ENCODE measurements at places on chromosomes 3 and 15.

GRCh38 chr15:39669241-39669640 is 88.4 kb downstream of the THBS1 start:
- DNase-seq, result no peak

DNA sequence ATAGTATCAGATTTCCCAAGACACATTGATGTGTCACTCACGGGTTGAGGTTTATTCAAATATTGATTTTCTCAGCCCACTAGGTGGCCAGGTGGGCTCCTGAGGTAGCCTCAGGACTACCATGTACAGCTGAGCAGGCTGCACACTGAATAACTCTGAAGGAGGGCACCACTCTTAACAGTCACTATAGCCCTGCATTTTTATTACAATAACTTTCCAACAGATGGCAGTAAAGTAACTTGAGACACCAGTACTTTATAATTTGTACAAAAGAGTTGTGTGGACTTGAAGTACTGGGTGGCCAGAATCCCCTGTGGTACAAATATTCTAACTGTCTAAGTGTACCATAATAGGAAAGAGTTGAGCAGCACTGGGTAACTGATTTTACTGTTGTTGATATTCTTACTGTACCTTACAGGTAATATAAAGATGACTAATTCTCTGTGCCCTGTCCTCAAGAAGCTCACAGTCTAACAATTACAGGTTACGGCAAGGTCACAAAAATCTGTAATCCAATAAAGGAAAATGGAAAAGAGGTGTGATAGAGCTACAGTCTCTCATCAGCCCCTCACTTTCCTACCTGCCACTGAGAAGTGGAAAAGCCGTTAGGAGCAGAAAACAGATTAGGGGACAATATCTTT is 76.0 kb downstream of the ETFA start:
- peak; percentile 35 for DNase-seq

DNA sequence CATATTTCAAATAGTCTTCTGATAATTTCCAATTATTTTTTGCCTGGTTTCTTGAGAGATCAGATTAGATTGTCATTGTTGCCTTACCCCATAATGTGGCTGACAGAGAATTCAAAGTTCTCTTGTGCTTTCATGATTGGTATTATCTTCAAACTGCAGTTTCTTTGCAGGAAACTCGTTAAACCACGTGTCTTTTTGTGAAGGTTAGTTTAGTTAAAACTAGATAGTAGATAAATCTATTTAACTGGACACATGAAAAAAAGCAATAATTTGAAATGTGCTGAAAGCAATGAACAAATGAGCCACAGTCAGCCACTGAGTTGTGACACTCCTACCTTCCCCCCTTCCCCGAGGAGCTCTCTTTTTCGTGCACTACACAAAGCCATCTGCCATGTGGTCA is 327.5 kb upstream of the UMPS start:
- DNase-seq, result no peak

- no peak for DNase-seq
Measured at GRCh38 chr3:16614033-16615031, 9.1 kb upstream of the DAZL start.

DNA sequence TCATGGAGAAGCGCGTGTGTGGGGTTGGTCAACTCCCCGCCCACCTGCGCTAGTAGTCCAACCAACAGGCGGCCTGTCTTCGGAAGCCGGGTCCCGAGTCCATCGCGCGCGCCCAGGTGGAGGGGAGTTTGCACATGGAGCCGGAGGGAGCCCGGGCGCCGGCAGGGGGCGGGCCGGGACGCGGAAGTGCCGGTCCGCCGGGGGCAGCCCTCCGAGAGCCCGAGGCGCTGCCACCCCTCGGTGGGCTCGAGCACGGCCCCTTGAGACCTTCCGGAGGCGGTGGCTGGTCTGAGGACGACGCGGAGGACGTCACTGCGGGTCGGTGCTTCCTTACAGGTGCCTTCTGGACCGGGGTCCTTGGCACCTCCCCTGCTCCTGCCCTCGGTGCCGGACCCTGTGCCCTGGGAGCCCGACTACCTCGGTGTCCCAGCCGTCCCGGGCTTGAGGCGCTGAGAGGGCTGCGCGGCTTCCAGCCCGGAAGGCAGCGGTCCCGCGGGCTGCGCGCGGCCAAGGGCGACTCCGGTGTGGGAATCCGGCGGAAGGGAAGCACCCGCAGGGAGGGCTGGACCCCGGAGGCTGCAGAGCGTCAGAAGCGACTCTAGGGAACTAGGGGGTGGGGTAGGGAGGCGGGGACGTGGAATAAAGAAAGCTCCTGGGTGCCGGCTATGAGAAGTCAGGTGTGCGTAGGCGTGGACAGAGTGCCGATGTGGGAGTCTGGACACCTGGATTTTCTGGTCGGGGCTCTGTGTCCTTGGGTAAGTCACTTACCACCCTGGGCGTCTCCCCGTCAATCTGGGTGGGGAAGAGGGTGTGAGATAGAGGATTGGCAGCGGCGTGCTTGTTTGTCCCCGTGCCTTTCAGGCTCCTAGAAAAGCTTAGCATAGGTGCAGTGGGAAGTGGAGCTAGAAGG is 212.3 kb downstream of the FGF12 start:
- no peak for DNase-seq

DNA sequence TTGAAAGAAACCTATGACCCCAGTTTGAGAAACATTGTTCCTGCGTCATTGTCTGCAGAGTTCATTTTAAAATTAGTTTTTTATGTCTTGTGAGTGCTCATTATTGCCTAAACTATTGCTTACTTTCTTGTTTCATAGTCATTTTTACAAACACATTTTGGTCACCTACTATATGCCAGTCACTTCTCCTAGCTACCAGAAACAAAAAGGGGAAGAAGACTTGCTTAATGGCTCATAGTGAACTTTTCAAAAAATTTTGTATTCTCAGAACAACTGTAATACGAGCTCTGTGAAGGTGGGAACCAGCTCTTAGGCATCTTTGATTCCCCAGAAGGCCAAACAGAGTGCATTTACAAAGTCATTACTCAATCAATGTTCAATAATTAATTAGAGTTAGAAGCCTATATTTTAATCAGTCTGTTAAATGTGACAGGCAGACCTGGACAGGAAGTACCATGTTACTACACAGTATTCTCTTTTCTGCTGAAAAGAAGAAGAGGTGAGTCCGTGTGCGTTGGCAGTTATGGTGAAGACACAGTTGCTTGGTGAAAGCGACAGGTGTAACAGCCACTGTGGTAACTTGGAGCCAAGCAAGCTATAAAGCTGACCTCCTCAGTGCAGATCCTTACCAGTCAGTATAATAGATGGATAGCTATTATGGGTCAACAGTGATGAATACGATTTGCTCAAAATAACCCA is 46.6 kb downstream of the DPPA2 start:
- DNase-seq, result no peak

DNA sequence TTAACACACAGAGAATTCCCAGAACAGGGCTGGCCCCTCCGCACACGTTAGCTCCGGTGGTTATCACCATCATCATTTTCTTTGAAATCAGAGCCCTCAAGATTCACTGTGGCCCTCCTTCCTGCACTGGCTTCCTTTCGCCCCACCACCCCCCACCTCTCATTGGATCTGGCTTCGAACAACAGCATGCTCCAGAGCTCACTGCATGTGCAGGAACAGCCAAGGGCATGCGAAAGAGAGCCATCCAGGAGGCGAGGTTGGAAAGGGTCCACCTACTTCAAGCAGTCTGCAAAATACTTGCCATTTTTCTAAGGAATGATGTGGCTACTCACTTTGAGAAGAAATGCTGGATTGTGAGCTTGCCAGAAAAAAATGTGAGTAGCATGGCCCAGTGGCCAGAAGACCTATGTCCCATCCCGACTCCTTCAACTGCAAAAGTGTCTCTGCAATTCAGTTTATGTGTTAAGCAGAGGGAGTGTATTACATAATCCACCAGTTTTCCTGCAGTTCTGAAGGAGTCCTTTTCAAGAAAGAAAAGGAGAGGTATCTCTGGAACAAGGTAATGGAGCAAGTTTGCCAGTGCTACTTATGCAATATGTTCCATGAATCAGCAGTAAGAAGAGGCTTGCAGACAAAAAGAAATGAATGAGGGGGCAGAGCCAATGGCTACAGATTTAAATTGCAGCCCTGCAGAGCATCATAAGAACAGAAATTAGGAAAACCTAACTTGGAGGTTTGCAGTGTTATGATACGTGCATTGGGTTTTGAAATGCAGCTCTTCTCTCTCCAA is 92.8 kb downstream of the OCA2 start:
- no peak for DNase-seq

- no peak for DNase-seq
Measured at GRCh38 chr3:195240171-195240701, 30.7 kb downstream of the XXYLT1 start.

DNA sequence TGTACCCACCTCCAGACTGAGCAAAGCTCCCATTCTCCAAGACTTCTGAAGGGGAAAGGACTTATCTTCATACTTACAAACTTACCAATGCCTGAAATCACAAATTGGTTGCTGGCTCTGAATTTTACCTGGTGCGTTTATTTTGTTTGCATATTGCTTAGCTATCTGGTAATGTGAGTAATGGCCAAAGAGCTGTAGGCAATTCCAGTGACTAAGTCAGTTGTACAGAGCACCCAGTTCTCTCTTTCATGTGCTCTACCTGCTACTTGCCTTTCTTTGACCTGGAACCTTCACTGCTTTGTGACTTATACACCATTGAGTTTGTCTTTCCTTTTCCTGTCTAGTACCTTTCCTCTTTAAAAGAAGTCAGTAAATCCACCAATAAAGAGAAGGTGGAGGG is 755.9 kb upstream of the LMCD1 start:
- DNase-seq, result no peak

GRCh38 chr15:34644851-34645250 is 61.4 kb upstream of the GOLGA8B start:
- no peak for DNase-seq

GRCh38 chr15:77508541-77509243 is 88.0 kb downstream of the HMG20A start:
- DNase-seq, result no peak

DNA sequence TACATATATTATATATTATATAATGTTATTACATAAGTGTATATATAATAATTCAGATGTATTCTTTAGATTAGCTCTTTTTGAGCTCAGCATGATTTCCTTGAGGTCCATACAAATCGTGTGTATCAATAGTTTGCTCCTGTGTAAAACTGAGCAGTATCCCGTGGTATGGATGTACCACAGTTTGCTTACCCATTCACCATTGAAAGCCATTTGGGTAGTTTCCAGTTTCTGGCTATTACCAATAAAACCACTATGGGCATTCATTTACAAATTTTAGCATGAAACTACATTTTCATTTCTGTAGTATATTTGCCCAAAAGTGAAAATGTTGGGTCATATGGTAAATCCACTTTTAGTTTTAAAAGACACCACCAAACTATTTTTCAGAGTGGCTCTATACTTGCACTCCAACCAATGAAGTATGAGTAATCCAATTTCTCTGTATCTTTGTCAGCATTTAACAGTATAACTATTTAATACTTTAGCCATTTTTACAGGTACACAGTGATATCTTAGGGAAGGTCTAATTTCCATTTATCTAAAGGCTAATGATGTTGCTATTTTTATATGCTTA is 1361.4 kb upstream of the GBE1 start:
- DNase-seq, result no peak

DNA sequence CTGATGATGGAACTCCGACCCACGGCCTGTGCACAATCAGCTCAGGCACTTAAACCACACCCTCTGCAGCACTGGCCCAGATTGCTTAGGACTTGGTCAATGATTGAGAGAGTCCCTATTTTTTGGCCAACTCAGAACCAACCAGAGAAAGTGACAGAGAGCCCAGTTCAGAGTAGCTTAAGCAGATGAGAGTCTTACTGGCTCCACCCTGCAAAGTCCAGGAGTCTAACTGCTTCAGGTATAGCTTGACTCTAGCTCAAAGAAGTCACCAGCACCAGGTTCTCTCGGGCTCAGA is 20.1 kb downstream of the SLC6A20 start:
- no peak for DNase-seq

DNA sequence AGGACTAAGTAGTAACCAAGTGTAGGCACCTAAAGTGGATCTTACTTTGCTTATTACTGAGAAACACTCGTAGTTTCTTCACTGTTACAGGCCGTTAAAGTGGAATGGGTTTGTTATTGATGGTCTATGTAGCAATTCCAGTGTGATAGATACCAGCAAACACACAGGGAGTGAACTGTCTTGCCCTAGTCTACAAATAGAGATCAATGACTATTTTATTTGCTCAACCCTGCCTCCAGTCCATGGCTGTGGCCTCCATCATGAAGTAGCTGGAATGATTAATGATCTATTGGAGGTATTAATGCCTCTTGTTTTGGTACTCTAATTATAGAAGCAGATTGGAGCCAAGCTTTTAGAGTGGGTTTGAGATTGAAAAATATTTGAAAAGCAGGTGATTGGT is 362.7 kb upstream of the AZI2 start:
- no peak for DNase-seq

DNA sequence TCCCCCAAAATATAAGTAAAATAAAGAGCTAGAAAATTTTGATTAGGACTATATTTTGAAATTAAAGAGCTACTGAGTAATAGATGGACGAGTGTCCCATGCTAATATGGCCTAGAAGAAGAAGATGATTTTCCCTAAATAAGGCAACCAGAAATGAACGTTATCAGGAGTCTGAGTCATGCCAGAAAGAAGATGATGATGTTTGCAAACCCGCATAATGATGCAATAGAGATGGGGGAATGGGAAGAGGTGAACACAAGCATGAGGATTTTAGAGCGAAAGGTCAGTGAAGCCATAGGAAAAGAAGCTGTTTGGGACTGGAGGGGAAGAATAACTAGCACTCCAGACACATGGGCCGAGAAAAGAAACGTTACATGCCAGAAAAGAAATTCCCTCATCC is 71.7 kb downstream of the FGF12 start:
- DNase-seq, result no peak

DNA sequence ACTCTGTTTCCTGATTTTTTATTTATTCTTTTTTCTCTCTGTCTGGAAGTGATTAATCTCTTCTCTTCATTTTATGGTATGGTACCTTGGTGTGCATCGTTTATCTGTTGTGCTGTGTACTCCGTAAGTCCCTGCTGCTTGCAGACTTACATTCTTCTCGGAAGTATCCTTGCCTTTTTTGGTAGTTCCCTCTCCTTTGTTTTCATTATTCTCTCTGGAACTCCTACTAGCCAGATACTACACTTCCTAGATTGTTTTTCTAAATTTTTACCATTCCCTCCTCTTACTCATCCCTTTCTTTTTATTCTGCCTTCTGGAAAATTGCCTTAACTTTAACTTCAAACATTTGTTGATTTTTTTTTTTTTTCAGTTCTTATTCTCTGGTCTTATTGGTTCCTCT is 27.2 kb downstream of the PIK3CA start:
- DNase-seq, result no peak

GRCh38 chr3:170089862-170090600 is 52.2 kb downstream of the GPR160 start:
- no peak for DNase-seq

GRCh38 chr3:8741581-8742261 is 8.1 kb downstream of the CAV3 start:
- DNase-seq, result no peak

- no peak for DNase-seq
Measured at GRCh38 chr3:134065252-134066157, 35.8 kb upstream of the SLCO2A1 start.

- DNase-seq, result no peak
Measured at GRCh38 chr3:105083945-105084344, 282.8 kb upstream of the ALCAM start.

GRCh38 chr3:100189444-100189964 is 71.3 kb upstream of the TBC1D23 start:
- no peak for DNase-seq

GRCh38 chr3:45604066-45604465 is 9.5 kb downstream of the LIMD1 start:
- DNase-seq, result no peak
